ENCODE measurements at places on chromosomes 1 and 21.

DNA sequence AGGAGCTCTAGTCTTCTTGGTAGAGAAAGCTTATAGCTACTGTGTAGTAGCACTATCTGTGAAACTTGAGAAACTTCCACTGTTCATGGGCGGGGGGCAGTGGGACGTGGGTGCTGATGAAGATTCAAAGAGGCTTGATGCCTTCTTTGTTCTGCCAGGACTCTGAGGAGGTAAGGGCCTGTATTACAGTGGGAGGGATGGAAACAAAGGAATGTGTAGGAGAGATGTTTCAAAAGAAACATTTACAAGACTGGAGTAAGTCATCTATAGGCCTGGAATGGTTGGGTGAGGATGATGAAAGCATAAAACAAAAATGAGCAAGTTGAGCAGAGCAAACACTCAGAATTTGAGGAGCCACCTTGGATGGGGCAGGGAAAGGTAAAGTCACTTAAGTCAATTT is 89.4 kb downstream of the C1orf21 start:
- no peak for DNase-seq

DNA sequence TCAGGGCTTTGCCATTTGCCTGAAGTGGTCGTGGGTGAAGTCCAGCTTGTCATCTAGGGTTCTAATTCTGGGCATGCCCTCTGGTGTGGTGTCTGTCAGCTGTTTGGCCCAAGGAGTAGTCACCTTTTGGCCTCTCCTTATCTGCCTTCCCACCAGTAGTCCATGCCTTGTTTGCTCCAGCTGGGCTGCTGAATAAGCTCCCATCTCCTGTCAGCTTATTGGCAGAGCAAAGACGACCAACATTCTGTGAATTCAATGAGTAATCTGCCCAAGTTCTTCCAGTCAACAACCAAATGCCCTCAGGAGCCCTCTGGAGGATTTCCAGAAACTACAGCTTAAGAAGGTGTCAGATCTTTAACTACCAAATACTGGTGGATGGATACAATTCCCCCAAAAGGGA is 7.0 kb downstream of the BCAN start:
- no peak for DNase-seq

GRCh38 chr1:205260948-205261732 is 33.4 kb downstream of the TMCC2 start:
- peak; percentile 7 for DNase-seq

DNA sequence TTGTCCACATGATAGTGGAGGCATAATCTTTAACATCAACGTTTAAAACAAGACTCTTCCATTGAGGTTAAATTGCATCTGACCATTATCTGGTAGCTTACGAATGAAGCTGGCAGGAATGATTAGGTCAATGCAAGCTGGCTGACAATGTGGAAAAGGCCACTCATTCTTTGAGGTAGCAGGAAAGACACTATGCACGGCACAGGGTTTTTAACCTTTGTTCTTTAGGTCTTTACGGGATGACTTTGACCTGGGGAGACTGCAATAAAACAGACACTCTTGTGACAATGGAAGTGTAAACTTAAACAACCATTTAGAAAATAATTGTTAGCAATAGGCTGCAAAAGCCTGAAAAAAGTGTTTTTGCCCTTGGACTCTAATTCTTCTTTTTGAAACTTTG is 193.8 kb upstream of the FOXD3 start:
- DNase-seq, result no peak

DNA sequence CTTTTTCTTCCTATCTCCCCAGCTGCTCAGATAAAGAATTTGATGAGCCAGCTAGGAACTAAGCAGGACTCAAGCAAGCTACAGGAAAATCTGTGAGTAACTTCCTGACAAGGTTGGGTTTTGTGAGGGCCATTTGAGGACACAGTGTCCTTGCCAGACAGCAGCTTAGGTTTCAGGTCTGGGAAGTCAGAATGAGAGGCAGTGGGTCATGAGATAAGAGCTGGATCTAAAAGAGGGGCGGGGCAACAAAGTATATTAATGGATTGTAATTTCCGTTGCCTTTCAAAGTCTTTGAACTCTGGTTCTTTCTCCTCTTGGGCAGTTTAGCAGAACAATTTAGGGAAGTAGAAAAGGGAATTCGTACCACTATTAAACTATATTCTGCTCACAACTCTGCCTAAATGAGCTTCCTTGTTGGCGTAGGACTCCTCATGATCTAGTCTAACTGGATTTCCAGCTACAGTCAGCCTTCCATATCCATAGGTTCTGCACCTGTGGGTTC is 16.6 kb downstream of the STX12 start:
- DNase-seq, result peak; percentile 16

DNA sequence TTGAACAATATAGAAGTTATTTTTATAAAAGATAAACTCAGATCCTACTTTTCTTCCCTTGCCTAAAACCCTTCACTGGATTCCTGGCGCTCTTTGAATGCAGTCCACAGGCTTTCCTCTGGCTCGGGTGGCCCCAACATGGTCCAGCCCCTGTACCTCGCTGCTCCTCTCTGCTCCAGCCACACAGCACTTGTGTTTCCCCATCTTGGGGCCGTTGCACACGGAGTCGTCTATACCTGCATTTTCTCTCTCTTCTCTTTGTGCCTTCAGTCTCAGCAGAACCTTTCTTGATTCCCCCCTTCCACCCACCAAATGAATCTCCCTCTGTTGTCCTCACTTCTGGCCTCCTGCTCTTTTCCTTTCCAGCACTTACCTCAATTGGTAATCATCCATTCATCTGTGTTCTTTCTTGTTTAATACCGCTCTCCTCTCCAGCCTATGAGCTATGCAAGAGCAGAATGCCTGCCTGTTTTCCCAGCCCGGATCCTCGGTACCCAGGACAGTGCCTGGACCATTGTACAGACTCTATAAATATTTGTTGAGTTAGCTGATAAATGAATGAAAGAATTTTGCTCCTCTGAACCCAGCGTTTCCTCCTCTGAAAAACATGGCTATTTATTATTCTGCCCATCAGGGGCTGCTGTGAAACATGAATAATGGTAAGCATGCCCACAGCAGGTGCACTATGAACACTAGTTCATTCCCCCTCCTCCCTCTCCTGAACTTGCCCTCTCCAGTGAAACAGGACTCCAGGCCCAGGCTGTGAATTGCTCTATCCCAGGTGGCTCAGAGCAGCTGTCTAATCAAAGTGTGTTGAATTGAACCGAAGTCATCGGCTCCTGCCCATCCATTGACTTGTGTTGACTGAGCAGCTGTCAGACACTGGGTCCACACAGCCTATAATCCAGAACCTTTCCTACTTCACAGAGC is 266.9 kb downstream of the PTPRU start:
- DNase-seq, result no peak

DNA sequence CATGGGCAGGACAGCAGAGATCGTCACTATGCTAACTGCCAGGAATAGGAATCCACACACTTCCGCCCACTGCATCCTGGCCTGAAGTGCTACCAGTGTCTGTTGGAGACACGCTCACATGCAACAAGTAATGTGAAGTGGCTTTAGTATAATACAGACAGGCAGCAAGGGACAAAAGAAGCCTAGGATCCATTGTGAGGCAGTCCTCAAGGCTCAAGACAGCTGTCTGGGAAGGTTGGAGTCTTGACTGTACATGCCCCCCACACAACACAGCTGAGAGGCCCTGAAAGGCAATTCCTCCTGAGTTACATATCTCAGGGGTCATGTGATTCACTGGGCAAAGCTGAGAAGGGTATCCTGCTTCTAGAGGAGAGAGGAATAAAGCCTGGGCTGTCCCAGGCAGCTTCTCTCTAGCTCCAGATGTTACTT is 39.9 kb upstream of the CD1D start:
- DNase-seq, result no peak

- DNase-seq, result no peak
These were observed 480.0 kb upstream of the USP24 start for GRCh38 chr1:55695151-55695550.

DNA sequence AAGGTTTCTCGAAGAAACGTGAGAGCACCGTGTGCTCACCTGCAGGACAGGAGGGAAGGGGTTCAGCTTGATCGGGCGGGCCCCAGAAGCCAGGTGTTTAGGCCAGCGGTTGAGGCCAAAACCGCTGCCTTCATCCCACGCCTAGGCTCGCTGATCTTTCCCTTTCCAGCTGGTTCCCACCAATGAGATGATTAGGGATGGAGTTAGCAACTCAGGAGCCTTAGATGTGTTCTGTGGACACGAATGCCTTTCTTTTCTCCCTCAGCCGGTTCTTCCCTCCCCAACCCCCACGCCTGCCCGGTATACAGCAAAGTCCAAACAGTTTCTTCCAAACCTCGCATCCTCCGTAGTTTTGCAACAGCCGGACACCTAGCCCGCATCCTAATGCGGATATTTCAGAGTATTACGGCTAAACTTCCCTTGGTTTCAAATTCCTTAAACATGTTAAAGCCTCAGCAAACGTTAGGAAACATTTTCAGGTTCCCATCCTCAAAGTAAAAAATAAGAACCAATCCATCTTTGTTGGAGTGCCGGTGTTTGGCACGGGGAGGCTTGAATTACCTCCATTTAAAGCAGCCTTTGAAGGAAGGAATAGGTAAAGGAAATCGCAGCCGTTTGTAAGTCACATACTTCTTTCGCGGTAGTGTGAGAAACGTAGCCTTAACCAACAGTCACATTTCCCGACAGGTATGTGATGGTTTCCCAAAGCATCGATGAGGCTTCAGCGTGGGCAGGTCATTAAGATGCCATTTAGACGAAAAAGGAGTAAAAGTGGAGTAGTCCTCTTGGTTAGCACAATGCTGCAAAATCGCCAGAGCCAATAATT is 1.1 kb downstream of the LRRC8C start:
- DNase-seq, result no peak

DNA sequence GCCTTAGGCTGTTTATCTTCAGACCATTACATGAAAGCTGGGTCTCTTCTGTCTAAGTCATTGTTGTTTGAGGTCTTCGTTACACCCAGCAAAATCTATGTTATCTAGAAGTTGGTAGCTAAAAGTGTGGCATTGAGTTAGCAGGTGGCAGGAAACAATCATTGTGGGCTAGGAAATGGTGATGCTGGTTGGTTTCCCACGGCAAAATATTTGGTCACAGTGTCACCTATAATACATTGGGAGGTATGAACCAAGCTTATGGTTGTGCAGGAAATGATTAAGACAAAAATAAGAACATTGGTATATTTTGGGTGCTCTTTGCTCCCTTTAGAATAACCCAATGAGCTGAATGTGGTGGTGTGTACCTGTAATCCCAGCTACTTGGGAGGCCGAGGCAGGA is 169.7 kb downstream of the TRIM33 start:
- no peak for DNase-seq

DNA sequence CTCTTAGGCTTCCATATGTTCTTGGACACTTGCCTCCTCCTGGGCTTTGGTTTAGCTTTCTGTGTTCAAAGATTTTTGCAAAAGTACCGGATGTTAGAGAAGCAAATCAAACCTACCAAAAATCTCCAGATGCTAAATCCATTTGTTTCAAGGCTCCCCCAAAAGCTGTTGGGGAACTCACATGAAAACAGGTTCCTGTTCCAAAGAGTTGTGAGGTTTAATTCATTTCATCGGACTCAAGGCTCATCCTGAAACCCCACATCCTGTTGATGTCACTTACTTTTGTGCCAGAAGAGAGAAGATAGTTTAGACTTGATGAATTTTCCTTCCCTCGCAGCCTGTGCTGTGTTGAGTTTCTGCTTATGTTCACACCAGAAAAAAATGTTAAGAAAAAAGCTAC is 41.7 kb upstream of the RXRG start:
- no peak for DNase-seq

GRCh38 chr1:163321311-163322305 is at the start of gene NUF2:
NUF2 (plus strand) TSS chr1:163321954; CDS start chr1:163326052, 4,098 bp downstream.
- peak; percentile 95 for DNase-seq

- DNase-seq, result no peak
These were observed 4.0 kb downstream of the CRNN start for GRCh38 chr1:152410028-152410427.

DNA sequence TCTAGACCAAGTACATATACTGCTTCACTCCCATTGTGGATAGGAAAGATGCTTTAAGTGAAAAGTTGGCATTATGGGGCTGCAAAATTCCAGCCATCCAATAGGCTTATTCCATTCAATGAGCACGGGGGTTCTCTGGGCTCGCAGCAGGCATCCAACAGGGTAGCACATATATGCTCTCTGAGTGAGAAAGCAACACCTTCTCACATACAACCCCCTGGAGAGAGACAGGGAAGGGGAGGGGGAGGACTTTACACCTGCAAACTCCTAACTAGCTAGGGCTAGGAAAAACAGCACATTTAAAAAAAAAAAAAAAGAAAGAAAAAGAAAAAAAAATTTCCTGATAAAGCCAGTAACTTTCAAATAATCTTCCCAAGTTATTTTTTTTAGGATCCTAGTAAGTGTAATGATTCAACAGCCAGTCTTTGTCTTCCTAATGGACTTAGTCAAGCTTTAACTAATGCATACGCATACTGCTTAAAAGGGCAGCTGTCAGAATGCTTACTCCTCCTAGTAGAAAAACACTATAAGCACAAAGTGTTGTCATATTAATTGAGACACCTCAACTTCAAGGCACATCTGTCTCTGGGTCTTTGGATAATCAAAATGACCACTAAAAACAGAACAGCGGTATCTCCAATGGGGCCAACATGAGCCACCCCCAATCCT is 18.7 kb downstream of the PSMB2 start:
- DNase-seq, result no peak

DNA sequence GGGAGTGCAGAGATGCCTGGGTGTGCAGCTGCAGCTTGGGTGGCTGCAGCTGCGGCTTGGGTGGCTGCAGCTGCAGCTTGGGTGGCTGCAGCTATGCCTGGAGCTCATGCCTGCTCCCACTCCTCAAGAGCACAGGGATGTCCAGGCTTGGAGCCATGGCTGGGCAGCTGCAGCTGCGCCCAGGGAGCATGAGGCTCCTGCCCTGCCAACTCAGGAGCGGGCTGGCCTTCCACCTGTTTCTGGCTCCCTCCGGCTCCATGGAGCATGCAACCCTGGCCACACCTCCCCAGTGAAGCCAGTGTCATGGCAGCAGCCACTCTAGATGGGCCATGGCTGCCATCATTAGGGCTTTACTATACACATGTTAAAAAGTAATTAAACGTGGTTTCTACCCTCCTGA is 21.1 kb downstream of the GBP1 start:
- DNase-seq, result no peak

- DNase-seq, result peak; percentile 16
These were observed 74.9 kb upstream of the CNIH3 start for GRCh38 chr1:224541072-224541790.

DNA sequence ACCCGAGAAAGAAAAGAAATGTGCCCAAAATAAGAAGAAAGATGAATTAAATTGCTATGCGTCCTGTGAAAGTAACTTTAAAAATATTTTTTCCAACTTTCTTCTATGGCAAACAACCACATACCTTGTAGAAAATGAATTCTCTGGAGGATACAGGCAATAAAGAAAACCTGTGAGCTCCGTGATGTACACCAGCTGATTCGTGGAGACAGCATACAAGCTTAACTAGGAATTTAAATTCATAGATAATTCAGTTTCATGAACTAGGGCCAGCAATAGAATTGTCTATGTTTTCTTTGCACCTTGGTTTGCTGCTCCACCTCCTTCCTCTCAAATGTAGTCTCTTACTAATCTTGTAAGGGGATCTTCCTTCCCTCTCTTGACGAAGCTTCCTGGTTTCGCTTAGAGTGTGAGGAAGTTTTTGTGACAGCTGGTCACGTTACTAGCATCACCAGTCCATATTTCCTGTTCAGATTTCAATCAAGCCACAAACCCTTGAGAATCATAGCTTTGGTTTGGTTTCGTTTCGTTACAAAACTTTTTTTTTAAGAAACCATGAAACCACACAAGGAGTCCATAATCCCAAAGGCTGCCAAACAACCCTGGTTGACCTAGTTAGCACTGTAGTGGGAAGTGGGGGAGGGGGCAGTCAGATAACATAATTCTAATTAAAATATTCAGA is 35.8 kb downstream of the GREM2 start:
- no peak for DNase-seq

Data from globus pallidus (tissue), 1 donor.